ENCODE measurements at places on chromosomes 2 and 18.

DNA sequence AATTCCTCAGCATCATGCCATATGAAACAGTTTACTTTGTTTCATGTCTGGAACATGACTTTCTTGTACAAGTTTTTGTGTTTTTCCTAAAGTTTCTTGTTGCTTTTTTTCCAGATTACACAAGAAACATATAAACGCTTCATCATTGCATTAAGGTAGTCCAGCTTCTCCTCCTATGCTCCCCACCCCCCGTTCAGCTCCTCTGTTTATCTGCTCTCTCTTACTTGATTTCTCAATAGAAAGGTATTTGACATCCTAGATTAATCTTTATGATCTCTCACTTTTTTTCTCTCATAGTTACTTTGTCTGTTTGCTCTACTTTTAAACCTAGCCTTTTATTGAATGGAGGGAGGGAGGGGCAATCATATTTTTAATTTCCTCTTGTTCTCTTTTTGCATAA lies 25.4 kb downstream of the SLC40A1 start:
- no peak for DNase-seq

- DNase-seq = peak; percentile 84
Measured at GRCh38 chr2:205754924-205755321, 72.6 kb downstream of the NRP2 start.

GRCh38 chr2:195026261-195026660 lies 630.8 kb upstream of the SLC39A10 start:
- DNase-seq = peak; percentile 6

DNA sequence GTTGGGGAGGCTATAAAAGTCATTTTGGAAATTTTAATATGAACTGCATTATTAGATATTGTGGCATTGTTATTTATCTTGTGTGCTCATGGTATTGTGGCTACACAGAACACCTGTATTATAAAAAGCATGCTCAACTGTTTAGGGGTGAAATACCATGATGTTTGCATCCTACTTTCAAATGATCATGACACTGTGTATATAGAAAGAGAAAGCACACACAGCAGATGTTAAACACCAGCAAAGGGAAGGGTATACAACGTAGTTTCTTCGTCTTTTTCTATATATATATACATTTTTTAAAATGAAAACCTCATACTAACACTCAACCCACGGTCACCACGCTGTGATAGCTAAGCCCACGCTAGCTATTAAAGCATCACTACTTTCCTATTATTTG lies 27.1 kb downstream of the STARD7 start:
- DNase-seq = no peak

DNA sequence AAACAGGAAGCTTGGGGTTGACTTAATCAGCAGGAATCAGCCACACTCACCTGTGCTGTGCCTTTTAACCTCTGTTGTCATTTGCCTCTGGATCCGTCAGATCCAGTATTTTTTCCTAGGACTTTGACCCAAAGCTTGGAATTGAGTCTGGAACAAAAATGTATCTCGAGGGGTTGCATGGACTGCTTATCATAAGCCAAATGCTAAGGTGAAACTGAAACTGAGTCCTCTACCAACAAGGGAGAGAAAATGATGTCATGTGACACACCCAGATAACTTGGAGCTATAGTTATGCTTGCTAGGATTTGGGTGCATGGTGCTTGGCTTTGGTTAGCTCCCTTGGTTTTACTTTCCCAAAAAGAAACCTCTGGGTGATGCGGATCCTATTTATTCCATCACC lies 2158.6 kb upstream of the PIK3C3 start:
- no peak for DNase-seq

GRCh38 chr18:51751901-51752300 lies 554.4 kb upstream of the MEX3C start:
- DNase-seq = peak; percentile 19

DNA sequence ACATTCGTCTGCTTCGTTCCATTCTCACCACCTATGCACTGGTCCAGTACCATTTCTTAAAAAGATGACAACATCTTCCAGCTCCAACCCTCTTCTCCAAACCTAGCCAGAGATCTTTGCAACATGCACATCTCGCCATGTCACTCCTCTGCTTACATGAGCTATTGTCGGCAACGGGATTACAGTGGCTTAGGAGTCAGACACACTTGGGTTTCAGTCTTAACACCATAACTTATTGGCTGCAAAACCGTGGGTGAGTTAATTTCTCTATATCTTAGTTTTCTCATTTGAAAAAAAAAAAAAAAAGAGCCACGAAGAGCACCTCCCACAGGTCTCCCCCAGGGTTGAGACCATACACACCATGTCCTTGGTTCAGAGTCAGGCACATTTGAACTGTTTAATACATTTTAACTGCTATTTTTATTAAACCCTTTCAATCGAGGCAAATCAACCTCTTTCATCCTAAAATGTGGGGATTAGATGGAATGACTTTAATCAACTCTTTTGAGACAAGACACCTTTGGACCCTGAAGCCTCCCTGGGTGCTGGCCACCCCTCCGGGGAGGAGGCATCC lies 889 bp downstream of the ANKRD29 start:
- no peak for DNase-seq

- DNase-seq = no peak
Measured at GRCh38 chr2:26359886-26360473, 13.4 kb upstream of the ADGRF3 start.

DNA sequence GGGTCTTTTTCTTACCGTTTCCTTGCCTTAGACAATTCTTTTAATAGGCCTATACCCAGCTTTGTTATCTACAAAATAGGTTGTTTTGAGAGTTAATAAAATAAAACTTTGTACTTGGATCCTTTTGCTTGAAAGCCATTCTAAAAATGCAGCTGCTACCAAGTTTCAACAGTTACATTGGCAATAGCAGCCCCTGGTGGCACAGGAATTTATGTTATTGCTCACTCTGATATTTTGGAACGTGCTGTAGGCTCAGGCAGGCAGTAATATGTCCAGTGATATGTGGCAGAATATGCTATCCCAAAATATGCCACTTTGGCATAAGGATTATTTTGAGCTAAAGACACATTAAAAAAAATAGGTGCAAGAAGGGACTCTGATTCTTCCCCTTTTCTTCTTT lies 6.7 kb upstream of the COMMD1 start:
- DNase-seq = peak; percentile 36

- DNase-seq = no peak
Measured at GRCh38 chr2:120177973-120178372, 45.2 kb downstream of the TMEM185B start.

GRCh38 chr2:226733189-226733858 lies 66.3 kb downstream of the IRS1 start:
- DNase-seq = no peak

DNA sequence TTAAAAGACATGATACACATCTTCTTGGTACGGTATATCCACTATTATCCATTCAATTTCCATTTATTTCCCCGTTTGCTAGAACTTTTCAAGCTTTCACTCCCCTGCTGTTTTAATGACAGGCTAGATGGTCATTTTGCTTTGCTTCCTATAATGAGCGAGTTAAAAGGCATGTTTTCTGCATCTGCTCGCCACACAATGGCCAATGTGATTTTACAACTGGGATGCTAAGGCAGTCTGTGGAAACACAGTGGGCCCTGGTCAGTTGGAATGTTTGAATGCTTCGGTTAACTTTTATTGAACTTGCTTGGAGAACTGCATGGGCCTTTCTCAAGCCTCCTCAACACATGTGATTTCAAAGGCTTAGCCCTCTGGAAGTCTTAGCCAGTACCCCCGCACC lies 48.4 kb upstream of the TNP1 start:
- no peak for DNase-seq

DNA sequence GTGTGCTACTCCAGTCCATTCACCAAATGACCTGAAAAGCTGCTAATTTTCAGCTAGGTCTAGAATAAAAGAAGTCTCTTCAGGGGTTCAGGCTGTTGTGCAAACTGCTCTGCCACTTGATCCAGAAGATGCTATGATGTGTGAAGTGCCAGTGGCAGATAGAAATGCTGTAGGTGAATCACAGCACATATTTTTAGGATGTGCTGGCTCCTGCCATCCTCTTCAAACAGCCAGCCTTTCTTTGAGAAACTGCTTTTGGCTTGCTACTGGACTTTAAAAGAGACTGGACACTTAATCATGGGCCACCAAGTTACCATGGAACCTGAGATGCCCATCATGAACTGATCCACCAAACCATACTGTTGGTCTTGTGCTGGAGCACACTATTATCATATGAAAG lies 322.1 kb downstream of the EN1 start:
- no peak for DNase-seq

- no peak for DNase-seq
Measured at GRCh38 chr2:10947005-10947440, 35.3 kb downstream of the KCNF1 start.

DNA sequence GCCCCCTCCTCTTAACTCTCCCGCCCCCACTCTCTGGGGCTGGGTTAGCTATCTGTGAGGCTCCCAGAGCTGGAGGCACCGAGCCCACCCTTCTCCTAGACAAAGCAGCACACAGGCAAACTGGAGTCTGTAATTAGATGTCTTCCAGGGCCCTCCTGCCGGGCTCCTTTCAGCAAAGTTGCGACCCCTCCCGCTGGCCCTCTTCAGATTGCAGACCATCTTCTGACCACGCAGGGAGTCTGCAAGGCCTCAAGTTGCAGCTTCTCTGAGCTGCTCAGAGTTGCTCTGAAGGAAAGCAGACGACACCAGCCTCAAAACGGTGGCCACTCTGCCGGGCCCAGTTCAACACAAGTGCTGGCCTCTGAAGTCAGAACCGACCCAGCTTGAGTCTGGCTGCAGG lies 228.4 kb upstream of the COPS8 start:
- no peak for DNase-seq

GRCh38 chr2:70094978-70095719 lies 7.9 kb downstream of the PCBP1 start:
- no peak for DNase-seq

DNA sequence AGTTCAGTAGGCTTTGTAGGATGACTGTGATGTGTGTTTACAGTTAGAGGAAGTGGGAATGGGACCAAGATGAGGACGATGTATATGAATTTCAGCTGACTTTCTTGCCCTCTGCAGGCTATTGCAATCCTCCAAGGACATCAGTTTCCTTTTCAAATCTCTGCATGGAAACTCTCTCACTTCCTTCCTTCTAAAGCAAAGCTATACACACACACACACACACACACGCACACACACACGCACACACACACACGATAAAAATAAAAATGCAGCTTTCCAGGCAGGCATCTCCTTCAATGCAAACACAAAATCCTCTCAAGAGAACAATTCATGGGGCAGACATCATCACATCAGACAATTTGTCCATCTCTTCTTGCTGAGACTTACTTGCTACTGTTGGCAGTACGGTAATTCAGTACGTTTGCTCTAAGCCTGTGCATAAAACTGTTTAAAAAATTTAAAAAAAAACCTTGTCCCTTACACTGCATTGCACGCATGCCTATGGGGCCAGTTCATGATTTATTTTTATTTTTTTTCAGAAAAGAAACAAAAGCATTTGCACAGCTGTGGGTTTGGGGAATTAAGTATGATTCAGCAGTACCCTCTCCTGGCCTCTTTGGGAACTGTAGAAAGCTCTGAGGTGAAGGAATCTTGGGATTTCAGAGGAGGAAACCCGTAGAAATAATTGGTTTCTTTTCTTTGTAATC lies 27.1 kb upstream of the ICOS start:
- DNase-seq = peak; percentile 51

GRCh38 chr2:111970453-111970852 lies 72.0 kb downstream of the MERTK start:
- no peak for DNase-seq

DNA sequence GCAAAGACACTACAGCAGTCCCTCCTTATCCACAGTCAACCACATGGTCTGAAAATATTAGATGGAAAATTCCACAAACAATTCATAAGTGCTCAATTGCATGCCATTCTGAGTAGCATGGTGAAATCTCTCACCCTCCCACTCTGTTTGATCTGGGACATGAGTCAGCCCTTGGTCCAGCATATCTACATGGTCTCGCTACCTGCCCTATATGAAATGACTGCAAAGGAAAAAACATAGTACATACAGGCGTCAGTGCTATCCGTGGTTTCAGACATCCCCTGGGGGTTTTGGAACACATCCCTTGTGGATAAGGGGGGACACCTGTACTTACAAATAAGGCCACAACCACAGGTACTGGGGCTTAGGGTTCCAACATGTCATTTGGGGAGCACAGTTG lies 73.7 kb downstream of the CABLES1 start:
- no peak for DNase-seq

- peak; percentile 51 for DNase-seq
Measured at GRCh38 chr2:32697156-32697555, 69.3 kb downstream of the TTC27 start.

DNA sequence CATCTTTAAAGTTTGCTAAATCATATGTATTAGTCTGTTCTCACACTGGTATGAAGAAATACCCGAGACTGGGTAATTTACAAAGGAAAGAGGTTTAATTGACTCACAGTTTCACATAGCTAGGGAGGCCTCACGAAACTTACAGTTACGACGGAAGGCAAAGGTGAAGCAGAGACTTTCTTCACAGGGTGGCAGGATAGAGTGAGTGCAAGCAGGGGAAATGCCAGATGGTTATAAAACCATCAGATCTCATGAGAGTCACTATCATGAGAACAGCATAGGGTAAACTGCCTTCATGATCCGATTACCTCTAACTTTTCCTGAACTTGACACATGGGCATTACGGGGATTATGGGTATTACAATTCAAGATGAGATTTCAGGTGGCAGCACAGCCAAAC lies 1075.2 kb upstream of the NRXN1 start:
- no peak for DNase-seq

GRCh38 chr18:568731-569130 lies 11.4 kb upstream of the CETN1 start:
- no peak for DNase-seq

- DNase-seq = no peak
Measured at GRCh38 chr2:212427638-212428037, 111.0 kb downstream of the ERBB4 start.

- DNase-seq = peak; percentile 79
Measured at GRCh38 chr18:9898792-9899549, 13.2 kb downstream of the TXNDC2 start.

GRCh38 chr2:86045541-86045940 lies 60.1 kb downstream of the POLR1A start:
- DNase-seq = no peak

DNA sequence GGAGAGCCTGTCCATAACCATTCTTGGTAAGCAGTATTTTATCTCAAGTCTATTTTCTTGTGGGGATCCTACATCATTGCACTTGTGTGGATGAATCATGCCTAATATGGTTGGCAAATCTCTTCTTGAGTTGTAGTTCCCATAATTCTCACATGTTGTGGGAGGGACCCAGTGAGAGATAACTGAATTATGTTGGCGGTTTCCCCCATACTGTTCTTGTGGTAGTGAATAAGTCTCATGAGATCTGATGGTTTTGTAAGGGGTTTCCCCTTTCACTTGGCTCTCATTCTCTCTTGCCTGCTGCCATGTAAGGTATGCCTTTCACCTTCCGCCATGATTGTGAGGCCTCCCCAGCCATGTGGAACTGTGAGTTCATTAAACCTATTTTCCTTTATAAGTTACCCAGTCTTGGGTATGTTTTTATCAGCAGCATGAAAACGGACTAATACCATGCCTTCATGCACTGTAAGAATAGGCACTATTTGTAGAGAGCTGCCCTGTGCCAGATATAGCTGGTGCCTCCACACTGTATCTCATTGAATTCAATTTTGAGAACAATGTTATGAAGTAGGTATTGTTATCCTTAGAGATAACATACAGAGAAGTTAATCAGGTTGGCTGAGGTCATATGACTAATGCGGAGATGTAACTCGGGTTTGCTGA lies 148.3 kb downstream of the PLCL1 start:
- peak; percentile 73 for DNase-seq

- no peak for DNase-seq
Measured at GRCh38 chr18:63177919-63178821, 141.4 kb downstream of the BCL2 start.
